Right renal pelvis (tissue), 4 donors: ENCODE measurements at places on chromosomes 12 and 14. TPM values are rescaled to one million over a fixed set of nuclear protein-coding genes. Genes with fewer than 3 reads are reported as not detected.

DNA sequence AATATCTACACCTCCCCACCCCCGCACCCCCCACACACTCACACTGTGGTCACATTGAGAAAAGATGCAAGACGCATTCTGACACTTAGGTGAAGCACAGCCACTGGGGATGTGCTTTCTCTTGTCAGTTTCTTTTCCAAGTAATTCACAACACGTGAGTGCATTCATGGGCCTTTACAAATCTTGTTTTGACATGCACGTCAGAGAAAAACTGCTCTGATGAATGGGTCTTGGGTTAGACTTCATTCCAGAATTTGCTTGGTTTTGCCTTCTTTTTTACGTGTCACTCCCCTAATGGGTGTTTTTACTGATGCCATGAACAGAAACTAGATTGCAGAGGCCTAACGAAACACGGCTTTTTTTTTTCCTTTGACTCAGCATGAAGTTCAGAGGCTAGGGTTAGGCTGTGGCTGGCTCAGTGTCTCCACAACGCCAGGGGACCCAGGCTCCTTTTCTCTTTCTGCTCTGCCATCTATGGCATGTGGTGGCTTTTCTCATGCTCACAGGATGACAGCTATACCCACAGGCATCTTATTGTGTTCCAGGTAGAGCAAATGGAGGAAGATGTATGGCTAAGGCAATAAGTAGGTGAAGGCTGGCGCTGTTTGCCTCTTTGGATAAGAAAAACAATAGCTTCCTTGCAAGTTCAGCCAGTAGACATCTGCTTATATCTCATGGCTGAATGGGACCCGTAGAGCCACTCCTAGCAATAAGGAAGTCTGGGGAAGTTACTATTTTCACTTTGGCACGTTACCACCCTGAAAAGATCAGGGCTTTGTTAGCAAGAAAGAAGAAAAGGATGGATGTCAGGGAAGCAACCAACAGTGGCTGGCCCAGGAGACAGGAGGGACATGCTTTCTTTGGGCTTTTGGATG, 253.3 kb downstream of the SLC15A4 start:
- DNase-seq, result no peak

DNA sequence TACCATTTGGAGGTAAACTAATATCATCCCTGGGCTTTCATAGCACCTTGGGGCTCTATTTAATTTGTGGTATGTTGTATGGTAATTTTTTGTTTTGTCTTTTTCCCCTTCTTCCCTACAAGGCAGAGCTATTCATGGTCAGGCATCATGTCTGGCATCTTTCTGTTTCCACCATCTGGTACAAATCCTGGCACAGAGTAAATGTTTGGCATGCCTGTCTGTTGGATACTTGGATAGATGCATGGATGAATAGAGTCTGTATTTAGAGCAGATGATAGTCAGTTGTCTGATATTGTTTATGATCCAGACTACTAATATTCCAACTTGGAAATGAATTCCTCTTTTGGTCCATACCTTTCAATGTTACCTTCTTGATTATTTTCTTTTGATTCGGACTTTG, 139.8 kb downstream of the NEDD1 start:
- DNase-seq, result no peak

DNA sequence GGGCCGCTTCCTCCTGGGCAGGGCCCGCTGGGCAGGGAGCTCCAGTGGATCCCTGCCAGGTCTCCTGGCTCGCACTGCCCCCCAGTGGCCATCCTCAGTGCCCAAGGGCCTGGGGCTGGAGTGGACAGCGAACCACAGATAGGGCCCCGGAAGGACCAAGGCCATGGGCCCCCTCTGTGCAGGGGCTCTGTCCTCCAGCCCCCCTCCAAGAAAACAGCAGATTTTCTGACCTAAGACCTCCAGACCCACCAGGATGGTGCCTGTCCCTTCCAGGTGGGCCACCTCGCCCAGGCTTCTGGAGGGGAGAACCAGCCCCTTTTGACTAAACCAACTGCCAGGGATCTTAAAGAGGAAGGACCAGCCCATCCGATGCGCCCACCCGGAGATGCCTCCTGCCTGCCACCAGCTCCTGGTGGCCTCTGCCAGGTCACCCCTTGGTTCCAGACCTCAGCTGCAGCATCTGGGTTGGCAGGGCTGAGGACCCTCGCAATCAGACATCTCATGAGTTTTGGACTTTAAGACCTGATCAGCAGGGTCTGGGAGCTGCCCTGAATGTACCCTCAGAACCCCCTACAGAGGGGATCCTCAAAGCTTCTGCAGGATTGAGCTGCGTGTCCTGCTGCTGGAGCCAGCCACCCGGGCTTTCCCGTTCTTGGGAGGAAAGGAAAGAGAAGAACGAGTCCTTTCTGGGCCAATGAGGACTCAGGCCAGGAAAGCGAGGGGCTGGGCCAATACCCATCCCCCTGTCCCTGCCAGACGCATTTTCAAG, 325.8 kb upstream of the DIO3 start:
- DNase-seq, result no peak

Gene CLEC9A
- polyA plus RNA-seq, result 0.19 TPM

GRCh38 chr12:26783131-26783526, 49.9 kb downstream of the ITPR2 start:
- DNase-seq, result no peak

Gene POTEG
- not detected for polyA plus RNA-seq

DNA sequence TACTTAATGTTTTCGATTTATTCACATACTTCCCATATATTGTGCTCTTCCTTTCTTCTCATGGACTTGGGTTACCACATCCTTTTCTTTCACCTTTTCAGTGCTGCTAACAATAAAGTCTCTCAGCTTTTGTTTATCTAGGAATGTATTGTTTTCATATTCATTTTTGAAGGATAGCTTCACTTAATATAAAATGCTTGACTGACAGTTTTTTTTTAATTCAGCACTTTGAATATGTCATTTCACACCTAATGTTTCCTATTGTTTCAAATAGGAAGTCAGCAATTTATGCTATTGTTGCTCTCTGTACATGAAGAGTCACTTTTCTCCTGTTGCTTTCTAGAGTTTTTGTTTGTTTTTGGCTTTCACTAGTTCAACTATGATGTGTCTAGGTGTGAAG, 738.3 kb upstream of the STXBP6 start:
- DNase-seq, result no peak

- no peak for DNase-seq
These were observed 248.7 kb upstream of the EGLN3 start for GRCh38 chr14:34199585-34199984.

Gene C12orf60
- polyA plus RNA-seq, result 5.0 TPM

Gene PAH
- 65.0 TPM for polyA plus RNA-seq
